Fibroblast of gingiva (primary cell): ENCODE measurements at places on chromosomes 1 and 21.

- DNase-seq: no peak
Measured at GRCh38 chr1:41915786-41916571, 2.7 kb downstream of the HIVEP3 start.

- DNase-seq: peak; percentile 12
Measured at GRCh38 chr21:42467140-42467983, 28.7 kb downstream of the RSPH1 start.

DNA sequence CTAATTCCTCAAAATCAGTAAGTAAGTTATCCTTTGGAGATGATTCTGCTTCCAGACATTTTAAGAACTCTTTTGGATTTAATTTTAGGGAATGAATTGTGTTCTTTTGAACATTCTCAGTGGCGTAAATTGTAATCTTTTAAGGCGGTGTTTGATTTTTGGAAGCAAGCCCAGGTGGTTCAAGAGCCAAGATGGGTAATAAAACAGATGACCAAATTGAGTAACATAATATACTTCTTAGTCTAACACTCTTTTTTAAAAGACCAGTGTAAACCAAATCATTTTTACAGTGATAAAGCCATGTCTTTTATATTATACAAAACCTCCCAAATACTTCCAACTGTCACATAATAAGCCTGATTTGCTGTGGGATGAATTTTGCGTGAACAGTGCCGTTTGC lies 133.8 kb downstream of the LRRC40 start:
- DNase-seq: peak; percentile 76

GRCh38 chr1:240619906-240620621 lies 8.1 kb upstream of the GREM2 start:
- DNase-seq: no peak

DNA sequence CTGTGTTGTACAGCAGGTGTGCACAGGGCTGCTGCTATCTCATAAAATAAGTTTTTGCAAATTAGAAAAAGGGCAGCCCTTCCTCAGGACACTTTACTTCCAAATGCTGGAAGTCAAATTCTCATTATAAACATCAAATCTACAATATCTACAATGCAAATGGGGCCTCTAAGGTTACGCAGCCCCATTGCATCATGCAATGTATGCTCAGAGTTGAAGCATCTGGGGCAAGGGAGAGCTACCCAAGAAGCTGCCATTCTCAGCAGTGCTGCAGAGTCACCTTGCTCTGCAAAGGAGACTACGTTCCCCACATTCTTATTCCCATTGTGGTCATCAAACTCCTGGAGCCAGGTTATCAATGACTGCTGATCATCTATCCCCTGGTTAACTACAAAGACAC lies 208.9 kb upstream of the POGK start:
- no peak for DNase-seq

GRCh38 chr1:245604979-245605378 lies 450.2 kb downstream of the KIF26B start:
- DNase-seq: no peak

DNA sequence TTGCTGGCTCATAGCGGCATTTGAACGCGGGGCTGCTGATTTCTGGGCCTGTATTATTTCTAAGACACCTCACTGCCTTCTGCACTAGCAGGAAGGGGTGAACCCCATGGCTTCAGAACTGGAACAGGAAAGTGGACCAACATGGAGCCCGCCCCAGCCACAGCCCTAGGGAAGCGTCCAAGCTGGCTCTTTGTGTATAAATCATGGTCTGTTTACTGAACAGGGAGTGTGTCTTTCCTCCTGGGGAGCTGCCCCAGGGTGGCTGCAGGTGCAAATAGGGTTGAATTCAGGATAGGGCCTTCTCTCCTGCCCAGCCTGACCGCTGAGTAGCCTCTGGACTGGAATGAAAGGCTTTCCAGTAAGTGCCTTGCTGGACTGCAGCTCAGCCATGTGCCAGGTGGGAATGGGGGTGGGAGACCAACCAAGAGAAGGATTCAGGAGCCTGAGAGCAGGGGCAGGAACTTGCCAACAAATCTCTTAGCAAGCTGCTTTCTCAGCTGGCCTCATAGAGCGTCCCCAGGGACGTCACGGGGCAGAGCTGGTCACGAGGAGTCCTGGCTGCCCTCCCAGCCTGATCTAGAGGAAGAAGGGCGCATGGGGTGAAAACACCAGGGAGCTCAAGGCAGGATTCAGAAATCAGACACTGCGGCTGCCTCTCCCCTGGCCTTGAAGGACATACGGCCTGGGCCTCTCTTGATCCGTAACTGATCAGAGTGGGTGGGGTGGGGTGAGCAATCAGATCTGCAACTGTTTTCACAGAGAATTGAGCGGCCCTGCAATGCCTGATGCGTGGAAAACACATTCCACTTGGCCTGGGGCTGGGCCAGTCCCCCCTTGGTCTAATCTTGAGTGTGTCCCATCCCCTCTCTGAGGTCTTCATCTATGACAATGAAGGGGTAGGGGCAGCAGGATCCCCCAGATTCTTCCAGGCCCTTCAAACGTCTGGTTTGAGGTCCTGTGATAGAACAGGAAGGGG lies 56.5 kb upstream of the SELENON start:
- DNase-seq: peak; percentile 97

DNA sequence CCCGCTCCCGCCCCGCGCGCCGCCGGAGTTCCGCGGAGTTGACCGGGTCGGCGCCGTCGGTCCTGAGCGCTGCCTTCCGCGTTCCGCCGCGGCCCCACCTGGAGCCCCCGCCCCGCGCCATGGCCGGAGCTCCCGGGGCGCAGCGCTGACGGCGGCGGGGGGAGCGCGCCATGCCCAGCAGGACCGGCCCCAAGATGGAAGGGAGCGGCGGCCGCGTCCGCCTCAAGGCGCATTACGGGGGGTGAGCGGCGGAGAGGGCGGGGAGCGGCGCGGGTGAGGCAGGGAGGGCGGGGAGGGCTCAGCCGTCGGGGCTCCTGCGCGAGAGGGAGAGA lies 216 bp downstream of the PRKCZ start:
- DNase-seq: no peak

- DNase-seq: no peak
Measured at GRCh38 chr1:233406994-233407631, 79.6 kb downstream of the MAP3K21 start.

DNA sequence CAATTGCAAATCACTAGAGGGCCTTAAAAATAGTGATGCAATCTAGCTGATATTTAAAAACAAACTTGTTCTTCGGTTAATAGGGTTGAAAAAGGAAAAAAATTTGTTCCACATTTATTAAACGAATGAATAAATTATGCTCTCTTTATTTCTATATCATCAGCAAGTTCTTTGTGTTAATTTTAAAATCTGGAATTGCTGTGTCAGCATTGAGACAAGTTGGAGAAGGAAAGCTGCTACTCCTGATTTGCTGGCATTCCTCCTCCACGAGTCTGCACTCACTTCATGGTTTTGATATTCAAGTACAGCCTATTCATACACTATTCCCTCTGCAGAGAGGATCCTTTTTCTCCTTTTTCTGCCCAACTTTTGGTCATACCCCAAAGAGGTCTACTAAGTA lies 117.6 kb downstream of the MRPL39 start:
- DNase-seq: no peak
